Esophagus muscularis mucosa (tissue), 4 donors: ENCODE measurements at places on chromosomes 4 and X.

DNA sequence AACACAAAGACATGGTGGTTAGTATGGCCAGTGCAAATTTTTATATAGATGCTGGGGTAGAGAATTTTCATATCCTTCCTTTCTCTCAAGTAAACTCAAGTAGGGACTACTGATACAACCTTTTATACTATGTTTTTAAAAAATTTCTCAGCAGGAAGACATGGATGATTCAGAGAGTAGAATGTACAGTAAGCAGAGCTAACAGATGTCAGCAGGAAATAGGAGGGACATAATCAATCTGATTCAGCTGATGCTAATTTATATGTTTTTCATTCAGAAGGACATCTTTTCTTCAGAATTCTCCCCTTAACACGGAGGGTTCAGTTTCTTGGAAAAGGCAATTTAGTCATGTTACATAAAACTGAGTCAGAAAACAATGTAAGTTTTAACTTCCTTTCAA is 95.4 kb downstream of the GRIA2 start:
- H3K27me3 ChIP-seq: no peaks in the 10 kb centered on the region
- H3K4me3 ChIP-seq: no peak overlapping the region
- no peaks in the 10 kb centered on the region for H3K4me1 ChIP-seq
- H3K36me3 ChIP-seq: no peaks in the 10 kb centered on the region
- H3K27ac ChIP-seq: no peak overlapping the region
- DNase-seq: no peak

- H3K27me3 ChIP-seq: peaks cover 28% of the 10 kb centered on the region
- no peaks in the 10 kb centered on the region for H3K36me3 ChIP-seq
- H3K27ac ChIP-seq: no peak overlapping the region
- peaks cover 22% of the 10 kb centered on the region for H3K4me1 ChIP-seq
- no peak overlapping the region for H3K4me3 ChIP-seq
- no peak for DNase-seq
These were observed 1.5 kb downstream of the NMU start for GRCh38 chr4:55634417-55635128.

DNA sequence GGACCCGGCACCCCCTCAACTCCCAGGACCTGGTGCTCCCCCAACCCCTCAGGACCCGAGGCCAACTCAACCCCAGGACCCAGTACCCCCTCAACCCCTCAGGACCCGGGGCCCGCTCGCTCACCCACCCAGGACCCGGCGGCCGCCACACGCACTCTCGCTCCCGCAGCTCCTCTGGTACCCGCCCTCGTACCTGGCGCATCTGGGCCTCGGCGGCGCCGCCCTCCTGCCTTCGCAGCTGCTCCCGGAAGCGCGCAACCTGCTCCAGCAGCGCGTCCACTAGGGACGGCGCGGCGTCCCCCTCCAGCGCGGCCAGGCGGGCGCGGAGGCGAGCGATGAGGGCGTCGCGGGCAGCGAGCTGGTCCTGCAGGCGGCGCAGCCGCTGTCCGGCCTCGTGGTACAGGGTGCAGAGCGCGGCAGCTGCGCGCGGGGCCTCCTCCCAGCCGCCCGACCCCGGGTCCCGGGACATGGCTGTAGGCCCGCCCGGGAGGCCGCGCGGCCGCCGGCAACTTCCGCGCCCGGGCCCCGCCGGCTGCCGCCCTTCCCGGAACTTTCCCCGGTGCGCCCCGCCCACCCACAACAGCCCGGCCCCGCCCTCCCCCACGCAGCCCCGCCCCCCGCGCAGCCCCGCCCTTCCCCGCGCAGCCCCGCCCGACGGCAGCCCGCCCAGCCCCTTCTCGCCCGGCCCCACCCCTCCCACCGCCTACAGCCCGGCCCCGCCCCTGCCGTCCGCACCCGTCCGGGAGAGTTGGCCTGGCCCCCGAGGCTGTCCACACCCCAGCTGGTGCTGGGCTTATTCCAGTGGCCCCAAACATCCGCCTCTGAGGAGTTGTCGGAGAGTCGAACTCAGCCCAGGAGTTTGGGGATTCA is at the start of gene TNIP2:
TSS of gene TNIP2 (minus strand) at position 516 of the 870 bp plus-strand sequence. CDS start at position 469, 47 bp downstream.
- peaks cover 34% of the 10 kb centered on the region for H3K4me1 ChIP-seq
- DNase-seq: peak; percentile 97
- H3K27me3 ChIP-seq: peaks cover 3% of the 10 kb centered on the region
- peak within 1 kb of the TSS; percentile 94 for H3K4me3 ChIP-seq

DNA sequence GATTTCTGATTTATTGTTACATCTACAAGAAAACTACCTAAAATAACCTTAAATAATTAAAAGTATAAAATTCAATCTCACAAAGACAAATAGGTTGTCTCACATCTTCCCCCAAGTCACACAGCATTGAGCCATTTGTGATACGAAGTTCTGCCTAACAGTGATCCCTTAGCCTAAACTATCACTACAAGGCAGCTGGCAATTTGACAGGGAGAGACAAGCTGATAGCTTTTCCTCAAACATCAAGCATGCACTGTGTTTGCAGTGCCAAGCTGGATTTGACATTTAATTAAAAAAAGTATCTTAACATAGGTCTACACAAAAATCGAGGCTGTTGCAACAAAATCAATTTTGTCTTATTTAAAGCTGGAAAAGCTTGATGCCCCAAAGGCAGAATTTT is 464.7 kb upstream of the TRAM1L1 start:
- H3K27ac ChIP-seq: no peak overlapping the region
- H3K36me3 ChIP-seq: no peaks in the 10 kb centered on the region
- no peak for DNase-seq
- H3K27me3 ChIP-seq: no peaks in the 10 kb centered on the region
- H3K4me1 ChIP-seq: no peaks in the 10 kb centered on the region

DNA sequence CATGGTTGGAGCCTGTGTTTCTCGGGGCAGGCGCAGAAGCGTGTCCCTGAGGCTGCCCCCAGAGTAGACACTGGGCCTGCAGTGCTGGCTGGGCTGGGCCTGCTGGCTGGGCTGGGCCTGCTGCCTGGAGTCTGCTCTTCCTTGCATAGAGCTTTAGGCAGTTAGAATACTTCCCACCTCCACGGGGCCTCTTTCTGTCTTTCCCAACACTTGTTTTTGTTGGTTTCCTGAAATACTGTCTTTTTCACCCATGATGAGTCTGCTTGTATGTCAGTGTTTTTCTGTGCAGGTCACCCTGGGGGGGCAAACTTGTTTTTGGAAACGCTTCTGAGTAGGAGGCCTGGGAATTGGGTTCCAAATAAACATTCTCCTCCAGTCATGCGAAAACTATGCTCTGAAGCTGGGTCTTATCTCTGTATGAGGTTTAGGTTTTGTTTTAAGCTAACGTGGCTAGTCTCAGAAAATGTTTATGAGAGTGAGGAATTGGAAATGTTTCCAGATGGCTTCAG is 32.2 kb downstream of the TRMT44 start:
- peaks cover 55% of the 10 kb centered on the region for H3K36me3 ChIP-seq
- peaks cover 29% of the 10 kb centered on the region for H3K4me1 ChIP-seq
- no peaks in the 10 kb centered on the region for H3K27me3 ChIP-seq
- H3K4me3 ChIP-seq: no peak overlapping the region
- peak overlapping the region; percentile 79 for H3K27ac ChIP-seq
- DNase-seq: no peak

GRCh38 chr4:98643755-98644154 is 14.7 kb downstream of the TSPAN5 start:
- no peak overlapping the region for H3K4me3 ChIP-seq
- DNase-seq: no peak
- H3K27ac ChIP-seq: no peak overlapping the region
- no peaks in the 10 kb centered on the region for H3K4me1 ChIP-seq

DNA sequence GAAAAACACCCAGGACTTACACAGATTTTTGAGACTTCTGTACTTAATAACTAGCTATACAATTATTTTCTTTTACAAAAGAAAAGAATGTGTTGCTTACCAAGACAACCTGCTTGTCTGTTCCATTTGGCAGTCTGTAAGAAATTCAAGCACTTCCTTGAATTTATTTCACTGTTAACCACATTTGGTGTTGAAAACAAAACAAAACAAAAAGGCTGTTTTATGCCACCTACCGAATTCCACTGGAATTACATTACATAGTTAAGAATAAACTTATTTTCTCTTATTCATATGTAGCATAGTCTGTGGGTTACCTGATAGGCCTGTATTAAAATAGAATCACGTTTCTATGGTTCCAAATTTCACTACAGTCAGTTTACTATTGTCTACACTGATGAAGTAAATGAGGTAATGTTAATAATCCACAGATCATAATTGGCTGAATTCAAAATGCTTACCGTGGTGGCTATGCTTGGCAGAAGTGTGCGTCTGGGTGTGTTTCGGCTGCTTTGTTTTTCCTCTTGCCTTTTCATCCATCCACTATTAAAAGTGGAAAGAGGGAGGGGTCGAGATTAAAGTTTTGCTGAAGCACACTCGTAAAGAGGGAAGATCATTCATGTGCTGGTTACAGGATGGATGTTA is at the start of gene TLR1:
TSS of gene TLR1 (minus strand) at position 138 of the 642 bp plus-strand sequence. CDS start 5,960 bp downstream, outside the sequence.
- no peak for DNase-seq
- no peaks in the 10 kb centered on the region for H3K27me3 ChIP-seq

- no peaks in the 10 kb centered on the region for H3K27me3 ChIP-seq
- DNase-seq: peak; percentile 99
- H3K4me3 ChIP-seq: peak within 1 kb of the TSS; percentile 82
- H3K27ac ChIP-seq: peak within 1 kb of the TSS; percentile 98
- peaks cover 33% of the 10 kb centered on the region for H3K4me1 ChIP-seq
- peaks cover 2% of the 10 kb centered on the region for H3K36me3 ChIP-seq
These were observed at the start of gene USP53 for GRCh38 chr4:119212234-119212963. USP53 (plus strand) TSS chr4:119212713; CDS start chr4:119239760, 27,047 bp downstream.

GRCh38 chr4:151688003-151688784 is 72.6 kb downstream of the GATB start:
- no peaks in the 10 kb centered on the region for H3K36me3 ChIP-seq
- peak overlapping the region; percentile 69 for H3K27ac ChIP-seq
- H3K27me3 ChIP-seq: no peaks in the 10 kb centered on the region
- H3K4me3 ChIP-seq: no peak overlapping the region
- peaks cover 77% of the 10 kb centered on the region for H3K4me1 ChIP-seq
- no peak for DNase-seq

- H3K27me3 ChIP-seq: no peaks in the 10 kb centered on the region
- H3K4me3 ChIP-seq: no peak overlapping the region
- DNase-seq: no peak
- no peaks in the 10 kb centered on the region for H3K36me3 ChIP-seq
- H3K4me1 ChIP-seq: no peaks in the 10 kb centered on the region
These were observed 186.0 kb upstream of the FAM241A start for GRCh38 chr4:111959222-111959621.

DNA sequence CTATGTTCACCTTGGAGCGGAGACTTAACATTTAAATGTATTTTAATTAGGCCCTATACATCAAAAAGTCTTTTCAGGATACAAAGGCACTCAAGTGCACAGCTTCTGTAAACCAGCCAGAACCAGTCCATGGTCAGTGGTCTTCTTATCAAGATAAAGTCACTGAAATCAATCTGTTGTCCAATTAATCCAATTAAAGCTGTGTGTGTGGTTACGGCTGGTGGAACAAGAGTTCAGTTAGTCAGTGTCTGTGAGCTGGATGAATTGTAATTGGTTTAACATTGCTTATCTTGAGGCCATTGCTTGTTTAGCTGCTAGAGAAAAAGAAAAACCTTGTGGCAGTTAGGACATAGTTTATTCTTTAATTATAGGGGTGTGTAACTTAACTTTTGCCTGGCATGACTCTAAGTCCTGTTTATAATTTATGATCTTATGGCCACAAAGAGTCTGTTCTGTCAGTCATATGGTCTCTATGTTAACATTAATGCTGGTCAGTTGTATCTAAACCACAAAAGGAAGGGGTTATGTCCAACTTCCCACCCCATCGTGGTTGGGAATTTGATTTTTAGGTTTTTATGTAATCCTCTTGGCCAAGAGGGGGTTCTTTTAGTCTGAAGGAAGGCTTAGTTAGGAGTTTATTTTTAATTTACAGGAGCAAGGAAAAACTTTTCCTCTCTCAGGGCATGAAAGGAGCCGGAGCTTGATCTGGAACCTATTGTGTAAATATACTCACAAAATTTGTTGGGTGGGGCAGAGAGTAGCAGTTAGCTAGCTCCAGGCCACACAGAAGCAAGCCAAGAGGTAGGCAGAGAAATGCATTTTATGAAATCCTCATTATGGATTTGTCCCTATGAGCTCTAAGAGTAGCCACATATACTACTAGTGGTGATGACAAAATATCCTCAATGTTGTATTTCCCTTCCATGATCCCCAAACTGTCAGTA is 665.7 kb upstream of the ACTRT1 start:
- H3K36me3 ChIP-seq: no peaks in the 10 kb centered on the region
- H3K27me3 ChIP-seq: no peaks in the 10 kb centered on the region
- H3K4me3 ChIP-seq: no peak overlapping the region
- DNase-seq: no peak

DNA sequence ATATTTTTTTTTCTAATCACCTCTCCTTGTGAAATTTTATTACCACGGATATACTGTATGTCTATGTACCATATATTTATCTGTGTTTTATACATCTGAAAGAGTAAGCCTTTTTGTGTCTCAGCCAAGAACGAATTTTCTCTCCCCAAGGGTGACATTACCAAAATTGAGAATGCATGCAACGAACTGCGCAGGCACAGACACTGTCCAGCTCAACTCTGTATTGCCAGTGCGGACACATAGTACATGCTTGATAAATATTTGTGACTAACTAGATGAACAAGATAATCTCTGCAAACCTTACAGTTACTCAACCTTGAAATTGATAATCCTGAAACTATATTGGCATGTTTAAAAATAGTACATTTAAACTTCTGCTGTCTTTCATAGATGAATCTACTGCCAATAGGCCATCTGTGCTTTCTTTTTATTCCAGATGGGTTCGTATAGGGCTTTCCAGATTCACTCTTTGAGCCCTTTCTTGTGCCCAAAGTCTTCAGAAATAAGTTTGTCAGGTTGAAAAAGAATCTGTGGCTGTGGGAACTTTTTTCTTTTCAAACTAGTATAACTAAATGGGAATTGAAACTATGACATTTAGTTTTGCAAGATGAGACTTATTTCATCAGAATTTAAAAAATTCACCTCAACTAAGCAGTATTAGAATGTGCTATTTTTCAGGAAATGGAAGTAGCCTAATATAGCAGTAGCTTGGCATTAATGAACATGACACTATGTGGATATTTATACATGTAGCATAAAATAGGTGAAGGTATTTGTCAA is 38.9 kb downstream of the DTHD1 start:
- no peaks in the 10 kb centered on the region for H3K36me3 ChIP-seq
- no peak overlapping the region for H3K4me3 ChIP-seq
- no peak overlapping the region for H3K27ac ChIP-seq
- no peaks in the 10 kb centered on the region for H3K27me3 ChIP-seq

- no peaks in the 10 kb centered on the region for H3K27me3 ChIP-seq
- no peak overlapping the region for H3K27ac ChIP-seq
- DNase-seq: no peak
These were observed 22.8 kb downstream of the MAD2L1 start for GRCh38 chr4:120043828-120044227.
